ENCODE measurements at places on chromosomes 4 and X. TPM values are rescaled to one million over a fixed set of nuclear protein-coding genes. Genes with fewer than 3 reads are reported as not detected.

The TMEM255A gene
- polyA plus RNA-seq = 0.69 TPM

- no peak overlapping the region for H3K27ac ChIP-seq
- H3K36me3 ChIP-seq = no peaks in the 10 kb centered on the region
- no peak for DNase-seq
Measured at GRCh38 chr4:172105918-172106317, 292.7 kb downstream of the GALNTL6 start.

The FANCB gene
- polyA plus RNA-seq = 0.23 TPM

DNA sequence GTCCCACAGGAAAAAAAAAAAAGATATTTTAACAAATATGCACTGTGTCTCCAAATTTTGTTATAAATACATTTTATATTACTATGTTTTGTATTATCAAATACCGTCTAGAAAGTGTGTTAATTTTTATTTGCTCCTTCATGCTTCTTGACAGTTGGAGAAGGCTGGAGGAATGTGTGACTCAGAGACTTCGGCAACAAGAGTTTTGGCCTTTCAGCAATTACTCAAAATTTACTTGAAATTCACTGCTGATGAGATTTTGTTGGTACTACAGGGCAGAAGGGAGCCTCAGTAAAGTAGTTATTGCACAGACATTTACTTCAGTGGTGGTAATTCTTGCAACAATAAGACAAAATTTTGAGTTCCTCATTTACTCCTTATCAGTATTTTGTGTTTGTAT lies 2164.0 kb downstream of the PCDH7 start:
- H3K27me3 ChIP-seq = no peaks in the 10 kb centered on the region
- no peaks in the 10 kb centered on the region for H3K36me3 ChIP-seq
- no peaks in the 10 kb centered on the region for H3K4me1 ChIP-seq
- DNase-seq = no peak

DNA sequence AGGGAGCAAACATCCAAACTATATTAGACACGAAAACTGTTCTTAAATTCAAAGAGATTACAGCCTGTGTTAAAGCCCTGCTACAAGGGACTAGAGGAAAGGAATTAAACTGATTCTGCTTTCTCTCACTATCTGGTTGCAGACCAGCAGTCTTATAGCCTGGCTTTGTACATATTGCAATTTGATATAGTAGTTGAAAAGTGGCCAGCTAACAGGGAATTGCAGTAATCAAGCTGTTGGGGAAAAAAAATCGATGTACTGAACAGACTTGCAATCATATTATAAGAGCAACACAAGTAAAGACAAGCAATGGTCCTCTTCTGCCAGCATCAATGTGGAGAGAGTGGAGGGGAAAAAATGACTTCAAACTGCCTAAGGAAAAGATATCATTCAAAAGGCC lies 364.4 kb upstream of the EPHA5 start:
- H3K4me3 ChIP-seq = no peak overlapping the region
- no peaks in the 10 kb centered on the region for H3K36me3 ChIP-seq
- no peak overlapping the region for H3K27ac ChIP-seq
- H3K27me3 ChIP-seq = no peaks in the 10 kb centered on the region
- no peaks in the 10 kb centered on the region for H3K4me1 ChIP-seq
- no peak for DNase-seq

GRCh38 chr4:92872604-92873003 lies 568.8 kb downstream of the GRID2 start:
- no peak overlapping the region for H3K27ac ChIP-seq
- no peaks in the 10 kb centered on the region for H3K36me3 ChIP-seq
- no peak overlapping the region for H3K4me3 ChIP-seq
- no peaks in the 10 kb centered on the region for H3K27me3 ChIP-seq
- no peaks in the 10 kb centered on the region for H3K4me1 ChIP-seq
- DNase-seq = no peak

GRCh38 chr4:133320576-133321170 lies 171.6 kb downstream of the PCDH10 start:
- no peak overlapping the region for H3K4me3 ChIP-seq
- DNase-seq = no peak
- H3K4me1 ChIP-seq = no peaks in the 10 kb centered on the region
- H3K27ac ChIP-seq = no peak overlapping the region
- H3K36me3 ChIP-seq = no peaks in the 10 kb centered on the region

- H3K4me3 ChIP-seq = no peak overlapping the region
- H3K4me1 ChIP-seq = no peaks in the 10 kb centered on the region
- H3K27me3 ChIP-seq = peaks cover 4% of the 10 kb centered on the region
- no peak overlapping the region for H3K27ac ChIP-seq
- H3K36me3 ChIP-seq = no peaks in the 10 kb centered on the region
Measured at GRCh38 chrX:924017-924416, 288.4 kb downstream of the CRLF2 start.

DNA sequence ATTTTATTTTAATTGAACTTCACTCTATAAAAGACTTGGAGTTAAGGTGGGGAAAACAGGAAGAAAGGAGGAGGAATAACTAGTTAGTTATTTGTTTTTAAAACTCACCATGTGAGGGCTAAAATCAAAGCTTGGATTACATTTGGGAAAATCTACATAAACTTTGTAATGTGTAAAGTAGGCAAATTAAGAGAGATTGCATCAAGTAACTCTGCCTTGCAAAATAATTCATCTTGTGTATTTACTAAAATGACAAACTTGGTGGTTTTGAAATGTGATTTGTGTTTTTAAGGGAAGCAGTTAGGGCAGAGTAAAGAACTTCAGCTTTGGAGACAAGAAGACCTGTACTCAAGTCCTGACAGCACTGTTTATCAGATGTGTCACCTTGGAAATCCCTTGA lies 43.3 kb upstream of the RASSF6 start:
- H3K27me3 ChIP-seq = no peaks in the 10 kb centered on the region
- no peaks in the 10 kb centered on the region for H3K36me3 ChIP-seq
- H3K27ac ChIP-seq = no peak overlapping the region
- no peak overlapping the region for H3K4me3 ChIP-seq

- H3K4me1 ChIP-seq = no peaks in the 10 kb centered on the region
- no peaks in the 10 kb centered on the region for H3K27me3 ChIP-seq
- no peak for DNase-seq
- no peak overlapping the region for H3K4me3 ChIP-seq
Measured at GRCh38 chrX:116841290-116841689, 378.5 kb upstream of the CT83 start.

- no peak for DNase-seq
- no peaks in the 10 kb centered on the region for H3K36me3 ChIP-seq
- no peak overlapping the region for H3K4me3 ChIP-seq
- H3K27ac ChIP-seq = no peak overlapping the region
- H3K4me1 ChIP-seq = no peaks in the 10 kb centered on the region
- no peaks in the 10 kb centered on the region for H3K27me3 ChIP-seq
Measured at GRCh38 chr4:124873361-124874171, 161.0 kb upstream of the ANKRD50 start.

DNA sequence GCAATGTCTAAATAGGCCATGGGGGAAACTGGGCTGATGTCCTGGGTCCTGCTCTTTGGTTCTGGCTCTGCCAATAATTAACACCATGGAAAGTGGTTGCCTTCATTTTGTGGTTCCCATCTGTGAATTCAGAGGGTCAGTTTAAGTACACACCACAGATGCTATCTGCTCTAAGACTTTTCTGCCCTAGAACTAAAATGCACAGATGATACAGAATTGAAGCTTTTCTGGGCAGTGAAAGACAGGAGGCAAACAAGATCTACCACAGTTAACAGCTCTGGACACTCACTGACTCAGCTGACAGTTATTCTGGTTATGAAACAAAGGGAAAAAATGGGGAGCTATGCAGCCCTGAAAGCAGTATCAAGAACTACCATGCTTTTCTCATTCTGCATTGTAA lies 37.3 kb downstream of the APBB2 start:
- H3K36me3 ChIP-seq = no peaks in the 10 kb centered on the region
- no peak overlapping the region for H3K27ac ChIP-seq
- H3K4me3 ChIP-seq = no peak overlapping the region
- H3K4me1 ChIP-seq = peaks cover 42% of the 10 kb centered on the region

The CXXC4 gene
- polyA plus RNA-seq = 0.60 TPM

DNA sequence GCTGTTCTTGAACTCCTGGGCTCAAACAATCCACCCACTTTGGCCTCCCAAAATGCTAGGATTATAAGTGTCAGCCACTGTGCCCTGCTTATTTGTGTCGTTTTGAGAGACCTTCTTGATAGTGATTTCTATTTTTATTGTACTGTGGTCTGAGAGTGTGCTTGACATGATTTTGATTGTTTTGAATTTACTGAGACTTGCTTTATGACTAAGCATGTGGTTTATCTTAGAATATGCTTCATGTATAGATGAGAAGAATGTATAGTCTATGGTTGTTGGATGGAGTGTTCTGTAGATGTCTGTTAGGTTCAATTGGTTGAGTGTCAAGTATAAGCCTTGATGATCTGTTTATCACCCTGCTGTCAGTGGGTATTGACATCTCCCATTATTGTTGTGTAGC lies 789.3 kb downstream of the IL1RAPL1 start:
- H3K27me3 ChIP-seq = peaks cover 3% of the 10 kb centered on the region
- H3K4me1 ChIP-seq = no peaks in the 10 kb centered on the region

The UGT2A3 gene
- 16.9 TPM for polyA plus RNA-seq

DNA sequence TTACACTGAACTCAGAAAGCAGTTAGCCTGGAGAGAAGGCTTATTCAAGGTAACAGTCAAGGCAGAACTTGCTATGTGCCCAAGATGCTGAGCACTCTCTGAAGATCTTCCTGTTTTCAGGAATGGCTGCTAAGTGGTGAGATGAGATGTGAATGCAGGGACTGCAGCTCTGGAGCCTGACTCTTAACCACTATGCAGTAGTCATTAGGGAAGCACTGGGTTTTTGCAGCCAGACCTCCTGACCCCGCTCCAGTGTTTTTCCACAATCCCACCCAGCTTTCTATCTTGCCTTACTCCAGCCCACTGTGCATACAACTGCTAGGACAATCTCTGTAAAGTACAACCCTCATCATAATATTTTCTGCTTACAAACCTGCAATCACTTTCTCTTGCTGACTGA lies 95.2 kb upstream of the LNX1 start:
- no peaks in the 10 kb centered on the region for H3K36me3 ChIP-seq
- H3K27ac ChIP-seq = no peak overlapping the region
- no peaks in the 10 kb centered on the region for H3K4me1 ChIP-seq
- DNase-seq = no peak
- no peak overlapping the region for H3K4me3 ChIP-seq

The BRS3 gene
- polyA plus RNA-seq = not detected

The TMEM156 gene
- polyA plus RNA-seq = not detected

GRCh38 chr4:5828005-5828391 lies 64.9 kb downstream of the CRMP1 start:
- H3K36me3 ChIP-seq = no peaks in the 10 kb centered on the region
- no peak overlapping the region for H3K4me3 ChIP-seq
- no peaks in the 10 kb centered on the region for H3K27me3 ChIP-seq
- no peak for DNase-seq

- peaks cover 11% of the 10 kb centered on the region for H3K4me1 ChIP-seq
- no peak for DNase-seq
- H3K36me3 ChIP-seq = peaks cover 78% of the 10 kb centered on the region
- H3K27me3 ChIP-seq = no peaks in the 10 kb centered on the region
- H3K27ac ChIP-seq = peak overlapping the region; percentile 52
Measured at GRCh38 chr4:119536572-119537528, 91.8 kb downstream of the PDE5A start.

GRCh38 chr4:742742-743311 lies 37.2 kb downstream of the PCGF3 start:
- peaks cover 8% of the 10 kb centered on the region for H3K36me3 ChIP-seq
- peak; percentile 80 for DNase-seq
- no peaks in the 10 kb centered on the region for H3K27me3 ChIP-seq
- no peak overlapping the region for H3K27ac ChIP-seq
- H3K4me3 ChIP-seq = no peak overlapping the region

The RIBC1 gene
- polyA plus RNA-seq = 0.60 TPM

GRCh38 chr4:127708985-127709384 lies 21.2 kb upstream of the SLC25A31 start:
- no peaks in the 10 kb centered on the region for H3K36me3 ChIP-seq
- H3K4me1 ChIP-seq = peaks cover 5% of the 10 kb centered on the region
- no peaks in the 10 kb centered on the region for H3K27me3 ChIP-seq
- H3K27ac ChIP-seq = no peak overlapping the region
- DNase-seq = no peak

DNA sequence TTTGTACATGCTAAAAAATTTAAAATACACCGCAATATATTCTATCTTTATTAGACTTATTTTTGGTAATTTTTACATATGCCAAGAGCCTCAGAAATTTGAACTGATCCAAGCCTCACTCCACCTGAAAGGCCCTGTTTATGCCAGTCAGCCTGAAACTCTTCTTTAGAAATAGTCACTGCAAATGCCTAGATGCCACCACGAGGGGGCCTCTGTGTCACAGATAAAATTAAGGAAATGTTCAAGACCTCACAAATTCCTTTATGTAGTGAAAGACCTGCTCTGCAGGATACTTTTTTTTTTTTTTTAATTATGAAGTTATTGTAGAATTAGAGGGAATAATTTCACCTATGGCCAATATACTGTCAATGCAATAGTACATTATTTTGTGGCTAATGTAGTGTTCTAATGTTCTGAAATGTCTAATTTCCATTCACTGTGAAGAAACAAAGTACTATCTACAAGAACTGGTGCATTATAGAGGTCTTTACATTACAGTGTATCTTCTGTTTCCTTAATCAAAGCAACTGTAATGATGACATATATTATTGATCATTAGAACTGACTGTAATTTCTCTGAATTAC lies 69.8 kb downstream of the DTHD1 start:
- H3K27me3 ChIP-seq = no peaks in the 10 kb centered on the region
- no peaks in the 10 kb centered on the region for H3K4me1 ChIP-seq
- no peak overlapping the region for H3K4me3 ChIP-seq
- no peak overlapping the region for H3K27ac ChIP-seq

The GPM6B gene
- polyA plus RNA-seq = 1.8 TPM

GRCh38 chr4:21649391-21650090 lies 299.0 kb downstream of the KCNIP4 start:
- no peak overlapping the region for H3K27ac ChIP-seq
- no peaks in the 10 kb centered on the region for H3K36me3 ChIP-seq
- no peaks in the 10 kb centered on the region for H3K27me3 ChIP-seq
- DNase-seq = no peak
- no peak overlapping the region for H3K4me3 ChIP-seq
- H3K4me1 ChIP-seq = peaks cover 17% of the 10 kb centered on the region

All from sigmoid colon (tissue), 7 donors.